ENCODE measurements at places on chromosomes 4 and X. TPM values are rescaled to one million over a fixed set of nuclear protein-coding genes. Genes with fewer than 3 reads are reported as not detected.

- no peak for DNase-seq
These were observed 81.6 kb upstream of the MID1 start for GRCh38 chrX:10702031-10702430.

DNA sequence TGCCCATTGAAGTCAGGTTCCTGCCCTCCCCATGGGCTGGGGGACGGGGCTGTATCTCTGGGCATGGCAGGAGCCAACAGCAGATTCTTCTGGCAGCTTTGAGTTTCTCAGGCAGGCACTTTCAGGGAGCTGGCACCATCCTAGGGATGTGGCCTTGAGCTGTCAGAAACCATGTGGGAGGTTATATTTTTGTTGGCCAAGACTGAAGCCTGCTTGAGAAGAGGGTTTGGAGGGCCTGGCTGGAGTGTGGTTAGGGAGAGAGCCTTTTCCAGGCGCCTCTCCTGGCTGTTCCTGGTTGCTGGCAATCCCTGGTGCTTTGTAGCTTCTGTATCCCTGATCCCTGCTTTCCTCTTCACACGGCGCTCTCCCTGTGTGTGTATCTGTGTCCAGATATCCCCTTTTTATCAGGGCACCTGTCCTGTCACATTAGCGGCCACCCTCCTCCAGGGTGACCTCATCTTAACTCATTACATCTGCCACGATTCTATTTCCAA is 30.6 kb upstream of the SORCS2 start:
- DNase-seq, result no peak

GRCh38 chr4:161287678-161288352 is 876.0 kb downstream of the FSTL5 start:
- no peak for DNase-seq

DNA sequence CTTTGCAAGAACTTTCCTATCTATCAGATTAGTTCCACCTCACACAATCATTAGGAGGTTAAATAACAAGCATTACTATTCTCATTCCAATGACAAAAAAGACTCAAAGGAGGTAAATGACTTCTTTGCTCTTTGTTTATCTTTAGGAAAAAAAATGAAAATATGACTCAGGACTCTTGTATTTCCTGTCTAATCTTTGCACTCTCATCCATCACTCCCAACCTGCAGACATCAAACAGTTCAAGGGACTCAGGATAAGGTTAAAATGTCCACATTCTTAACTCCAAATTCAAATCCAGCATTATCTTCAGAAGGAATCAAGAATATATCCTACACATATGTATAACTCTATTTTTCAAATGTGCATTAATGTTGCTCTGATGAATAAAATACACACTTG is 139.6 kb downstream of the UNC5C start:
- DNase-seq, result peak; percentile 59

DNA sequence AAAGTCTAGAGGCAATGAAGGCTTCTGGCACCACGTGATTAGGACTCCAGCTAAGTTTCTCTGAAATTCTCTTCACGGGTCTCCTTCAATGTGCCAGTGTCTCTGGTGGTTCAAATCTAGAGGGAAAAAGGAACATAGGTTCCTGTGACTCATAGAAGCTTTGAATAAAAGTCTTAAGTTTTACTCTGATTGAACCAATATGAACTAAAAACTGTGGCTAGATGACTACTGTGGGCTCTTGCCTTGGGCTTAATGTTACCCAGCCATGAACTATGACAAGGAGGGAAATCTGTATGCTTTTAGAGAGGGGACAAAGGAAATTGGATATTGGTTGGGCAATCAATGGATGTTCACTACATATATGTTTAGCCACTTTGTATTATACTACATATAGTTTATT is 49.9 kb upstream of the TEX13D start:
- DNase-seq, result no peak

DNA sequence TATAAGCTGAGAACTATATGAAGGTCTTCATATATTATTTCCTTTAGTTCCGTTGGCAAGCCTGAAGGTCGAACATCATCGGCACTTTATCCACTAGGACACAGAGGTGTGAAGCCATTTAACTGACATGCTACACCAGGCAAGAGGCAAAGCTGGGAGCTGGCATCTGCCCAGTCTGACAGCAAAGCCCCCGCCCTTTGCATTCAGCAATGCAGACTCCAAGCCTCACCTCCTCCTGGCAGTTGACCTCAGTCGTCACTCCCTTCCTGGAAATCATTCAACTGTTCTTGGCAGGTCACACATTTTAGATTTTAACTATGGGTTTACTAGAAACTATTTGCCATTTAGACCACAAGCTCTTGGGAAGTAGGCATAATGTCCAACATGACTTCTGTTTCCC is 135.8 kb upstream of the FRG1 start:
- DNase-seq, result no peak

- DNase-seq, result no peak
These were observed 1.4 kb downstream of the CXXC4 start for GRCh38 chr4:104493081-104493831.

- DNase-seq, result no peak
These were observed 1.3 kb downstream of the FAM149A start for GRCh38 chr4:186105647-186106321.

DNA sequence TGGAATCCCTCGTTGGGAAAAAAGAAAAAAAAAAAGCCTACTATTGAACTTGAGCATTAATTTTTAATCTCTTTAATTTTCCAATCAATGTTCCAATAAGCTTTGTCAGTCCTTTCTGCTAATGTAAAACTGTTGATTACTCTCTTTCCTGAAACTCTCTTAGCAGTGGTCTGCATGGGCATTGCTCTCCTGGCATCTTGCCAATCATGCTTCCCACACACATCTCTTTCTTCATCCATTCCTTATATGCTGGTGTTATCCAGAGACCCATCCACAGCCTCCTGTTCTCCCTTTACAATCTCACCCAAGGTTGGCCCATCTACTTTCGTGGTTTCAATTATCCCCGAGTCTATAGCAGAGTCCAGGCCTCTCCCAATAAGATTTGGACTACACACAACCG is 31.8 kb upstream of the KCNE5 start:
- no peak for DNase-seq

DNA sequence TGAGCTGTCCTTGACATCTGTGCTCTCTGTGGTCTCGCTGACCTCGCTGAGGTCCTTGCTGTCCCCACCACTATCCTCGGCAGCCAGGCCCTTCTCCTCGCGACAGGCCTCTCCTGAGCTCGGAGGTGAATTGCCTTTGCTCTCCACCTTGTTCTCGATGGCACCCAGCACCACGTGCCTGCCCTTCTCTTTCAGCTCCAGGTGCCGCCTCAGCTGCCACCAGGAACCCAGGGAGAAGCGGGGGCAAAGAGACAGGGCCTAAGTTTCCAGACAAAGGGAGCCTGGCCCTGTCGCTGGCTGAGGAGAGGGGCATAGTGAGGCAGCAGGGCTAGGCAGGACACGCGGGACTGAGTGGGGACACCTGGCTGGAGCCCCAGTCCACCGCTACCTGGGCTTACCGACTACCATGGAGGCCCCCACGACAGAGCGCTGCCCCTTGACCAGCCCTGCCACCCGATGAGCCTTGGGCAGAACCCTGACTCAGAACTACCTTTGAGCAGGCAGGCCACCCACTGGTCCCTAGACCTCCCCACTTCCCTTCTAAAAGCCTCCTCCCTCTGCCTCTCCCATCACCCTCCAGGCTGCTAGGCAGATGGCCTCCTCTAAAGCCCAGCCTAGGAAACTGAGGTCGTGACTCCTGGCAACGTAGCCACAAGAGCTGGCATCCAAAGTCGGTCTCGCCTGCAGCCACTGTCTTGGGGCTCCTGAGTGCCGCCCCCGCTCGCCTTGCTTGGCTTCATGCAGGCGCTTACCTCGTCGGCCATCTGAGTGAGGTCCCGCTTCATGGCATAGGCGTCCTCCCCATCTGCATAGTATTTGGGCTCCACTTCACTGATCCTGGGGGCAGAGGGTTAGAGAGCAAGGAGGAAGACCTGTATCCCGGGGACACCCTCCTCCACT is 4.2 kb upstream of the ARHGAP4 start:
- DNase-seq, result no peak

DNA sequence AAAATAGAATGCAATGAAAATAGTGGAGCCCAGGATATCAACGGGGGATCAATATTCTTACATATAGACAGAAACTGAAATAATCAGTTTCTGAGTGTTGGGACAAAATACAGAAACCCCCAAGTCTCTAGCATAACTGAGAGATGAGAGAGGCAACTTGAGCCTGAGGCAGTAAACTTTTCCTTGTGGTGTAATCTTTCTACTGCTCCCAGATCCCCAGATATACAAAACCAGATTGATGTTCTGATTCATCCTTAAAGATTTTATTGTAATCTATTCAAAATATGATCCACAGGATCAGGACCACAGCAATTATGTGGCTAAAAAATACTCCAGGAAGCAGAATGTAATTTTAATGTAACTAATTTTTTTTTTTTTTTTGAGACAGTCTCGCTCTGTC is 2282.6 kb downstream of the ARAP2 start:
- DNase-seq, result peak; percentile 9

DNA sequence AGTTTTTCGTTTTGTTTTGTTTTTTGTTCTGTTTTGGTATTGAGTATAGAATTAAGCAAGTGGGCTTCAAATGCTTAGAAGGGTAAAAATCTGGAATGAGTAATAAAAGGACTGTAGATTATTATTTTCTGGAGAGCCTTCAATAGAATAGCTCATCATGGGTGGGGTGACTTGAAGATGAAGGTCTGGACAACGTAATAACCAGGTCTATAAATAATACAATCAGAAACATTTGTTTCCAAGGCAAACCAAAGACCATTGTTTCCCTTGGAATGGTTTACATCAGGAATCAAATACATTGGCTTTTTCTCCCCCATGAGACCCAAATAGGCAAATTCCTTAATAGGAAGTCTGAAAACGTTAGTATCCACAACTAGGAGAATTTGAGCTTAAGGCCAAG is 721.6 kb downstream of the RPA4 start:
- no peak for DNase-seq

- no peak for DNase-seq
These were observed 20.9 kb downstream of the HNRNPD start for GRCh38 chr4:82352825-82353366.

- DNase-seq, result no peak
These were observed 48.7 kb upstream of the ABCG2 start for GRCh38 chr4:88207171-88207570.

DNA sequence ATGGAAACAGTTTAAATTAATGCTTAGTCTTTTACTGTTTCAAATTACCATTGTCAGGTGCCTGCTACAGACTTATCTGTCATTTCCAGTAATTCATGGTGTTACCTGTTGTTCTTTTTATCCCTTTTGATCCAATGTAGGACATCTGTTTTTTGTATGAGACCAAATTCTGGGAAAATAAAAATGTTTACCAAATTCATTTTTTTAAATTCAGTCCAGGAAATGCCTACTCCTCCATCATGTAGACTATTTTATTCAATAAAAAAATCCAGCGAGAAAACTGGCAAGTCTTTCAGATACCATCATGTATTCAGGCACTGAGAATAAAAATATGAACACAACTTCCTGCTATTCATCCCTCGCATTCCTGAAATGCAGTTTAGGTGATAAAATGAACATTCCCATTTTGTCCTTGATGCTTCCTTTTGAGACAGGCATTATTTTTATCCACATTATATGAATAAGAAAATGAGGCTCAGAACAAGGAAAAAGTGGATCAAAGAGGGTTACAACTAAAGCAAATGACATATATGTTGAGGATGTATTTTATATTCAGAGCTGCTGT is 584.2 kb downstream of the SPRY1 start:
- no peak for DNase-seq

Gene HNRNPDL
- total RNA-seq, result 473 TPM

Gene GABRA4
- total RNA-seq, result 1.1 TPM

Gene DRD5
- not detected for total RNA-seq

Gene FGB
- total RNA-seq, result not detected

Gene ETNPPL
- not detected for total RNA-seq

Gene MUC7
- not detected for total RNA-seq
